ENCODE measurements at places on chromosomes 16 and 17.

GRCh38 chr17:61647047-61647446, 56.0 kb upstream of the NACA2 start:
- DNase-seq: no peak

GRCh38 chr17:2317796-2318195, 14.0 kb downstream of the SRR start:
- no peak for DNase-seq

- no peak for DNase-seq
These were observed 21.9 kb downstream of the FA2H start for GRCh38 chr16:74752756-74753155.

DNA sequence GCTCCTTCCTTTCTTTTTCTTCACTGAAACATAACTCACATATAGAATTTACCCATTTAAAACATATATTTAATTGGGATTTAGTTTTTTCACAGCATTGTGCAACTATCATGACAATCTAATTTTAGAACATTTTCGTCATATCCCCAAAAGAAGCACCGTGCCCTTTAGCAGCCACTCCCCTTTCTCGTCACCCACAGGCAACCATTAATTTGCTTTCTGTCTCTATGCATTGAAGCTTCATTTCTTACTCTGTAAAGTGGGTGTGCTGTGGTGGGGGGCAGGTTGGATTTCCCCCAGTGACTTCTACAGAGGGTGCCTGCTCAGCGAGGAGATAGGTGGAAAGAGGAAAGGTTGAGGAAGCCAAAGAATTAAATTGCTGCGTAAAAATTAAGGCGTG, 35.8 kb downstream of the MRC2 start:
- DNase-seq: no peak

- DNase-seq: no peak
These were observed 6.8 kb upstream of the TBC1D3B start for GRCh38 chr17:36183001-36183971.

DNA sequence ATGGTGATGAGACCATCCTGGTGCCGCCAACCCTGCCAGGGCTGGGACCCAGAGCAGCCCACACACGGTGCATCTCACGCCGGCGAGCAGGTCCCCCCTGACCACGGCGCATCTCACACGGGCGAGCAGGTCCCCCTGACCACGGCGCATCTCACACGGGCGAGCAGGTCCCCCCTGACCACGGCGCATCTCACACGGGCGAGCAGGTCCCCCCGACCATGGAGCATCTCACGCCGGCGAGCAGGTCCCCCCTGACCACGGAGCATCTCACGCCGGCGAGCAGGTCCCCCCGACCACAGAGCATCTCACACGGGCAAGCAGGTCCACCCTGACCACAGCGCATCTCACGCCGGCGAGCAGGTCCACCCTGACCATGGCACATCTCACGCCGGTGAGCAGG, 59.2 kb downstream of the MRM3 start:
- DNase-seq: no peak

DNA sequence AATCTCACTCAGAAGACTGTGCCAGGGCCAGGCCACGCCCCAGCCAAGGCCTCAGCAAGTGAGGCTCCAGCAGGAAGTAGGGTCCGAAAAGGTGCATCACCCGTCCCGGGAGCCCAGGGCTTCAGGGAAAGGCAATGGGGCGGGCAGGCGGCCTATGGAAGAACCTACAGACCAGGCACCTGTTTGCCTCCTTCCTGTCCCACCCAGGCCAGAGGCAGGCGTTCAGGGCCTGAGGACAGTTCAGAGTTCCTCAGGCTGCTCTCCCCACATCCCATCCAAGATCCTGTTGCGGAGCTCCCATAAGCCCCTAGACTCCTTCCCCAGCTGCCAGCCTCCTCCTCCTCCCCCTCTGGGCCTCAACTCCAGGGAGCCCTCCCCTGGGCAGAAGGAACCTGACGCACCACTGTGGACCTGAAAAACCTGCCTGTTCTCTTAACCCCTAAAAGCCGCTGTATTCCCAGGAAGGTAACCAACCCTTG, 2.3 kb downstream of the CLUH start:
- no peak for DNase-seq

DNA sequence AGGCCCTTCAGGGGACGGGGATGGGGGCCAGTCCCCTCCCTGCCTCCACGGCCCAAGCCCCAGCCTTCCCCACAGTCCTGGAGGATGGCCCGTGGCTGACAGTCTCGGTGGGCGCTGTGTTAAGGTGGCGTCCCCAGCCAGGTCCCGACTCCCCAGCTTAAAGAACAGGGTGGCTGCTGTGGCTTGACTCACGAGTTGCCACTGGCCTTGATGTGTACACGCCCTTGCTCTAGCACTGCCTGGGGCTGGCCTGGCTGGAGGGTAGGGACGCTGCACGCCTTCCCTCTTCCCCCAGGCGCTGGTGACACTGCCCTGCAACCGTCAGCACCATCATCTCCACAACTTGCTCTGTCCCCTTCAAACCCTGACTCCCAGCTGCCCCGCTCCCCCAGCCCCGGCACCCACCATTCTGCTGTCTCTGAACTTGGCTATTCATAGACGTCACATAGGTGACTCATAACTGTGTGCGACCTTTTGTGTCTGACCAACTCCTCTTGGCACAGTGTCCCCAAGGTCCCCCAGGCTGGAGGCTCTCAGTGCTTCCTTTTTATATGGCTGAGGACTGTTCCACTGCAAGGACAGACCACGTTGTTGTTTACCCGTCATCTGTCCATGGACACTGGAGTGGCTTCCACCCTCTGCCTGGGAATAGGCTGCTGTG, 6.3 kb downstream of the GNPTG start:
- DNase-seq: no peak

DNA sequence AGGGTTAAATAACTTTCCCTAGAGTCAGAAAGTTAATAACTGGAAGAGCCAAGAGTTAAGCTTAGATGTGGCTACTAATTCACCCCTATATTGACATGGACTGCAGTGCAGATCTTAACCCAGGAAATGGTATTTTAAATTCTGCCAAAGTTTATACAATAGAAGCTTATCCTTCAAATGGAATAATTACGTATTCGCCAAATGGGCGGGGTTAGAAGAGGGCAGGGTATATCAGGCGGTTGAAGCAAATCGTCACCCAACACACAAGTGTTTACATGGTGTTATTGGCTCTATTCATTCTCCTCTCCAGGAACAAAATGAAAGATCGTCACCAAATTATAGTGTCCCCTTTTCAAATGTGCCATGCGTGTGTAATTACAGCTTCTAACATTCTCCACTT, 182.7 kb downstream of the PRKCB start:
- DNase-seq: no peak

GRCh38 chr17:395179-395578, 42.6 kb upstream of the RPH3AL start:
- DNase-seq: no peak

GRCh38 chr17:73290399-73291259, 21.2 kb downstream of the CDC42EP4 start:
- no peak for DNase-seq

- DNase-seq: no peak
These were observed 215.1 kb downstream of the PRKCA start for GRCh38 chr17:66517336-66518009.

DNA sequence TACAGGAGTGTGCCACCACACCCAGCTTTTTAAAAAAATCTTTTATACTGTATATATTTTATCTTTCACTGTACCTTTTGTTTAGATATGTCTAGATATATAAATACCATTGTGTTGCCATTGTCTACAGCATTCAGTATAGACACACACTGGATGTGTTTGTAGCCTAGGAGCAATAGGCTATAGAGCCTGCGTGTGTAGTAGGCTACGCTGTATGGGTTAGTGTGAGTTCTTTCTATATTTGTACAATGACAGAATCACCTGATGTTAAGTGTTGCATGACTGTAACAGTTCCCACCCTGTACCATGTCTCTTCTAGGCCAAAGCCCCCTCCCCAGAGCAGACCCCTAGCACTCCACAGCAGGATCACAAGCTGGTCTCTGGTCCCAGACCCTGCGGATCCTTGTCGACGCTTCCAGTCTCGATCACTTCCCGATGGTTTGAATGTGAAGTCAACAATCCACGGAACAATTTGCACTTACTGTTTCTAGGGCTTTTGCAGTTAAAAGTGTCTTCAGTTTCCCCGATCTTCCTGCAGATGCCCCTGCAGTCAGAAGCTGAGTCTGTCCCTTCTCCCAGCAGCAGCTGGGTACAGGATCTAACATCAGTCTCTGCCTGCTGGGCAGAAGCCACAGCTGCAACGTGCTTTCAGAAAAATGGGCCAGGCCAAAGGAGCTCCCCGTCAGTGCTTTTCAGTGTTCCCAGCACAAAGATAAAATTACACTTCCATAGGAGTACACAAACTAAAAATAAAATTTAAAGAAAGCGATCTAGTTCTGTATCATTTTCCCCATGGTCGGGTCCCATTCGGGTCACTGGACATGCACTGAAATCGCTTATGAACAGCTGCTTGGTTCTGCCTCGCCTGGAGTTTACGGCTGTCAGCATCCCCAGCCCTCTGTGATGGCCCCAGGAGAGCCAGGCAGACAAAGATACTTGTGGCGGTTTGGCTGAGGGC, 35.4 kb downstream of the ADAM11 start:
- DNase-seq: no peak

DNA sequence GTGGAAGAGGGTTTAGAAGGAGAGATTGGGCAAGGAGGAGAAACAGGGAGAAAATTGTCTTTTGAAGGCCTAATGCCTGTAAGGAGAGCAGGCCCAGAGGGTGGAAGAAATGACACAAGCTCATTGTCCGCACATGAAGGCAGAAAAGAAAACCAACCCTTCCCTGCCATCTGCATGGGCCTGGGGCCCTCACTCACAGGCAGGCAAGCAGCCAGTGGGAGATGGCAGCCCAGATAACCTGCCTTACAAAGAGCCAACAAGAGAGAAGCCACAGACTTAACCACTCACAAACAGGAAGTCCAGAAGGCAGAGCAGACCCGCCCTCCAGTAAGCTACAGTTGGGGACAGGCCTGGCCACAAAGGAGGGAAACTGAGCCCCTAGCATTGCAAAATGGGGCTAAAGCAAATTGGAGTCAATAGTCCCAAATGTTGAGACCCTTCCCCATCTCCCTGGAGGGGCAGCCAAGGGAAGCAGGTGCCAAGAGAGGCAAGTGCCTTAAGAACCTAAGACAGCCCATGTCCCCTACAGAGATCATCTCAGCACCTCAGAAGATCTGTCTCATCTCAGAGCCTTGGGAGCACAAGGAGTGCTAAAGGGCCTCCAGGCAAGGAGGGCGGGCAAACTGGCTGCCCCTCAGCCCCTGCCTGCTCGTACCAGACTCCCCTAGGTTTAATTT, 7.3 kb upstream of the TSPOAP1 start:
- no peak for DNase-seq

DNA sequence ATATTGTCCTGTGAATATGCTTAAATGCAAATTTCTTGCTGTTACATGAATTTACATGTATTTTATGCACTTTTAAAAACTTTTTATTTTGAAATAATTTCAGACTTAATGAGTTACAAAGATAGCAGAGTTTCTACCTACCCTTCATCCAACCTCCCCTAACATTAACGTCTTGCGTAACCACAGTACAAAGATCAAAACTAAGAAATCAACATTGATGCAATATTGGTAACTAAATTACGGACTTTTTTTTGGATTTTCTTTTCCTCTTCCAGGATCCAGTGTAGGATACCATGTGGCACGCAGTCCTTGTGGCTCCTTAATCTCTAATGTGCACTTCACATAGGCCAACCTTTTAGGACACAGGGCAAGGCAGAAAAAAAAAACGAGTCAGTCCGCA, 124.9 kb downstream of the ABCC12 start:
- DNase-seq: no peak

DNA sequence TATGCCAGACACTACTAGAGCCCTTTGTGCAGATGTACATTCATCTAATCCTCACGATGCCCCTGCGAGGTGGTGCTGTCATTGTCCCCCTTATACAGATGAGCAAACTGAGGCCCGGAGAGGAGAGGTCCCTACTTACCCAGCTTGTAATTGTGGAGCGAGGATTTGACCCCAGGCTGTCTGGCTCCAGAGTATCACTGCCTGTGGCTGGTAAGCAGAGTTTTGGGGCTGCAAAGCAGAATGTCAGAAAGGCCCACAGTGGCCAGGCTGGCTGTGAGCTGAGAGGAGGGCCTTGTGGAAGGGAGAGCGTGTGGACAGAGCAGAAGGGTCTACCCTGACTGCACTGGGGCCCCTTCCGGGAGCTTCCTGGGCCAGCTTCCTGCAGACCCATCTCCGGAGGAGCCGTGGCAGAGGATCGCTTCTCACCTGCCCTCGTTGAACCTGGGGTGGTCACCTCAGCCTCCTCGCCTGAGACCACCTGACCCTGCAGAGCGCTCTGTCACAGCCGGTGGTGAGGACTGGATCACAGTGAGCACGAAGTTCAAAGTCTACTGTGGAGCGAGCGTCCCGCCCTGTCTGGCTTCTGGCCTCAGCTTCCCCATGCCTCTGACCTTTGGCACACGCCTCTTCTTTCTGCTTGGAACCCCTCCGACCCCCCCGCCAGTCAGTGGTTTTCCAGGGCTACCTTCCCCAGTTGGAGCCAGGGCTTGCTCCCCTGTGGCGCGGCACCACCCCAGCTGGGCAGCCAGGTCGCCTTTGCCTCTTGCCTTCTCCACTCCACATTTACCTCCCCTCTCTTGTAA, 12.1 kb downstream of the CMIP start:
- DNase-seq: no peak

- DNase-seq: no peak
These were observed 124.3 kb upstream of the NACA2 start for GRCh38 chr17:61715348-61715747.
